PC-3 (cell line): ENCODE measurements at places on chromosomes 12 and 14. TPM values are rescaled to one million over a fixed set of nuclear protein-coding genes. Genes with fewer than 3 reads are reported as not detected.

DNA sequence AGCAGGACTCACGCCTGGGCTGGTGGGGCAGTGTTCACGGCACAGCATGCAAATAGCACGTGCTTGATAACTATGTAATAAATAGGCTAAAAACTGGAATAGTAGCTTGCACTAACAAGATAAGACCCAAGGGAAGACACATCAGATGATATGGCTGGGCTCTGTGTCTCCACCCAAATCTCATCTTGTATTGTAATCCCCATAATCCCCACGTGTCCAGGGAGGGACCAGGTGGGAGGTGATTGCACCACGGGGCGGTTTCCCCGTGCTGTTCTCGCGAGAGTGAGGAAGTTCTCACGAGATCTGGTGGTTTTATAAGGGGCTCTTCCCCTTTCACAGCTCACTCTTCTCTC lies 46.9 kb downstream of the RIMBP2 start:
- DNase-seq: no peak

- DNase-seq: no peak
Measured at GRCh38 chr12:24133384-24133783, 183.9 kb upstream of the SOX5 start.

DNA sequence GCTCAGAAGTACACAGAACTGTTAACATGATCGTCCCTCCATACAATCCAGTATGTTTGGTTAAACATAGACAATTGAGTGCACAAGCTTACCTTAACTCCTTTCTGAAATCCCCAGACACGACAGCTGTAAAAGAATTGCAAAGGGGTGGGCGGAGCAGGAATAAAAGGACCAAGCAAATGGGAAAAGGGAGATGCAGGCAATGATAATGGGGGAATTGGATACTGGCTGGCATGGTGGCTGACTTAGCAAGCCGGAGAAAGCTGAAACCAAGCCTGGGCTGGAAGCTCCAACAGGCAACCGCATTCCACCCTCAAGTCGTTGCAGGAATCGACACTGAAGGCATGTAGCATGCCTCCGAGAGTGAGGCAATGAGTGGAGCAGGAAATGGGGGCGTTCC lies 96.8 kb upstream of the TMEM132C start:
- DNase-seq: no peak

The CD27 gene
- not detected in 2 replicates for total RNA-seq

- DNase-seq: no peak
Measured at GRCh38 chr14:91888641-91889476, 21.5 kb upstream of the TC2N start.

DNA sequence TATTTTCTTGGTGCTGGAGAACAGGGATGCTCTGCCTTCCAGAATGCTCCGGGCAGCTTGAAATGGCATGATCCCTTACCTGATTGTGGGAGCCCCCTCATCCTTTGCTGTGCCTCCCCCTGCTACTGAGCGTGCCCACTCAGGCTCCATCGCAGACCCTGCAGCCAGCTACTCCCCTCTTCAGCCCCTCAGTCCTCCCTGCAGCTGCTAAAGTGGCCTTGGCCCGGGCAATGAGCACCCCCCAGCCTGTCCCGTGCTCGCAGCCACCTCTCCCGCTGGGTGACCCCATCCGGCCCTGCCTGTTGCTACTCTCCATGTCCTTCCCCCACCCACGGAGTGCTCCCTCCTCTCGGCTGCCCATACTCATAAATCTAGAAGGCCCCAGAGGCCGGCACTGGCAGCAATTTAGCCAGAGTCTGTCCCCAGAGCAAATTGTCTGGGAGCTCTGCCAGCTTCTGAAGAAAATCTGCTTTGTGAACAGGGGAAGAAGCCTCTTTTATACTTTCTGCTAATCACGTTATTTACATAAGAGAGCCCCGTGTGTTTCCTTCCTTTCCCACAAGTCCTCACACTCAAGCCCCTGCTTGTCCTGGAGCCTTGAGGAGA lies 143.7 kb upstream of the FRMD6 start:
- no peak for DNase-seq

DNA sequence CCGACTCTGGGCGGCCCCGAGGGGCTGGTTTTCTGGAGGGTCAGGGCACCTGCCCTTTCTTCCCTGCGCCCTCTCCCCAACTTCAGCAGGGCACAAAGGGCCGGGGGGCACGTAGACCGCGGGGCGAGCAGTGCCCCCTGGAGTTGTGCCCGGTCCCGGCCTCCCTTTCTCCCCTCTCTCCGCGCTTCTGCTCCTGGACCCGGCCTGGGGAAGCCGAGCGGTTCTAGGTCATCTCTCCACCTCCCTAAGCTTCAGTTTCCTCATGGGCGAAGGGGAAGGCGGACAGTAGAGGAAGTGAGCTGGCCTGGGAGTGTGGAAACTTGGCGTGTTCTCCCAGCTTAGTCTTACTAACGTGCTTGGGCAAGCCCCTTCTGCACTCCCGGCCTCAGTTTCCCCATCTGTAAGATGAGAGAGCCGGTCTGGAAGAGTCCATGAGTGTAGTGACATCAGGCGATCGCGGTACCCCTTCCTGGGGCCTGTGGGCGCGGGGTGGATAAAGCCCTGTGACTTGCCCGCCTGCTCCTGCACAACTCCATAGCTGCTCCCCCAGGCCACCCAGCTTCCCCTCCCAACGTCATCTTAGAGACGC lies 158.6 kb upstream of the PARP11 start:
- peak; percentile 28 for DNase-seq

DNA sequence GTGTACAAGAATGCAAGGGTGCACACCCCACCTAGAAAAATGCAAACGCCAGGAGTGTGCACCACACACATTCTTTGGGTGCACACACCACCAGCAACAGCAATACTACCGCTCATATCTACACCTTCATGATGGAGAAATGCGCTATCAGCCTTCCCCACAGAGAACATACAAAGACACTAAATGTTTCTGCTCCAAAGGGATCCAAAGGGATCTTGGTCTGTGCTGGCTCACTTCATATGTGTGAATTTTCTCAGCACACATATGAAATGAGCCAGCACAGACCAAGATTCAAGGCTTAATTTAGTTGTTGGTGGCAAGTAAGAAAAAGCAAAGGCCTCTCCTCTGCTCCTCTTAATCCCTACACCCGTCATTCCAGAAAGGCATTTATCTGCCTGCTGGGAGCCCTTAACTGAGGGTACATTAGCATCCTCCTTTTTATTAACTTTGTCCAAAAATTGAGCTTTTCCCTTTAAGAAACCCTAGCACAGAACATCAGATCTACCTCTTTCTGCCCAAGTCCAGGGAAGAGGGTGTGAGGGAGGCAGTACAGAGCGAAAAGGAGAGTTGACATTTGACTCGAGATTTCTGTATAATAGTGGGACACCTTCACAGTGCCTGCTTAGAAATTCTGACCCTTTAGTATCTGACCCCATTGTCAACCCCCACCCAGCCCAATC lies 8.3 kb downstream of the BMP4 start:
- no peak for DNase-seq

- DNase-seq: peak; percentile 3
Measured at GRCh38 chr14:98144964-98145363, 1127.0 kb downstream of the BCL11B start.

The COPS7A gene
- total RNA-seq: 82.3 and 86.9 TPM in 2 replicates

The ARID2 gene
- 15.4 and 25.0 TPM in 2 replicates for total RNA-seq

- DNase-seq: no peak
Measured at GRCh38 chr14:31960039-31960438, 117.1 kb upstream of the ARHGAP5 start.

- DNase-seq: no peak
Measured at GRCh38 chr12:104721936-104722335, 236.2 kb downstream of the SLC41A2 start.

DNA sequence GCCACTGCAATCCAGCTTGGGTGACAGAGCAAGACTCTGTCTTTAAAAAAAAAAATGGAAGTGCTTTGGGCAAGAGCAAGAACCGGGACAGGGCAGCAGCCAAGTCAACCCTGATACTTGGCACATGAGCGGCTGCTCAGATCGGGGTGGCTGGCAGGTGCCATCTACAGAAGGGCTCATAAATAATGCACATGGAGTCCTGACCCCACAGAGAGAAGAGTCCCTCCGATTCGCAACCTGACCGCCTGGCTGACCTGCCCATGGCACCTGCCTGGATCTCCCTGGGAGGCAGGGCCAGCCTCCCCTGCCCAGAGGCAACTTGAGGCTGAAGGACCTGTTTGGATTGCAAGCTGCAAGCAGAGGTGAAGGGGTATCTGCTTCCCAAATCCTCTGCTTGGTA lies 9.6 kb upstream of the TMEM120B start:
- DNase-seq: no peak

DNA sequence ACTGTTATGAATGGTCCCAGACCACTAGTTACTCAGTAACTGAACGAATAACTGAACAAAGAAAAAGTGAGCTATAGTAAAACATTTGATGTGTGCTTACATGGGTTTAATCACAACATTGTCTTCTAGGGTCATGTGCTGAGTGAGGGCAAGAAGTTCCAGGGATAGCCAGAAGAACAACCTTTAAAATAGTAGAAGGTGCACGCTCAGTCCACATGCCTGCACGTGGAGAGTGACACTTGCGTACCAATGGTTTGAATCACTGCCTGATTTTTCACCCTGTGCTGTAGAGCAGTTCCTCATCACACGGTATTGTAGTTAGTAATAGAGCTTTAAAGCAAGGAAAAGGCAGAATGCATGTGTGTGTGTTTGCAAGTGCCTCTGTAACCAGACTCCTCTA lies 224.2 kb downstream of the EGLN3 start:
- DNase-seq: no peak

GRCh38 chr12:110371408-110372055 lies 32.0 kb downstream of the ANAPC7 start:
- no peak for DNase-seq

GRCh38 chr14:63986789-63987533 lies 134.2 kb downstream of the SYNE2 start:
- peak; percentile 19 for DNase-seq

- DNase-seq: no peak
Measured at GRCh38 chr12:1665366-1665765, 25.5 kb upstream of the ADIPOR2 start.

- DNase-seq: peak; percentile 43
Measured at GRCh38 chr14:32620724-32621123, 291.6 kb downstream of the AKAP6 start.

The SYT1 gene
- total RNA-seq: 0.12 and 0.51 TPM in 2 replicates

DNA sequence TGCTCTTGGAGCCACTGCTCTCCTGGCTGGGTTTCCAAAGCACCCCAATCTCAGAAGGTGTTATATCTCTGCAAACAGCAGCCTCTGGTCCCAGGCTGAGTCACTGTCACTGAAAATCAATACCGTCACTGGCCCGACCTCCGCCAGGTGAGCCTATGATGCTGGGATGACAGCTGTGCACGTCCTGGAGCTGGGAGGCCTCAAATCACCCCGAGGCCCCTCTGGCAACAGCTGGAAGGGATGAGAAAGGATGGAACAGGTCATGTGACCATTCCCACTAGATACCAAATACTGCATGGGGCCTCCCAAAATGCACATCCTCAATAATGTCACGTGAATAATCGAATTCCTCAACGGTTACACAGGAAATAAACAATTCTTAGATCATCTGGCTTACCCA lies 190.8 kb downstream of the TTC7B start:
- DNase-seq: no peak

DNA sequence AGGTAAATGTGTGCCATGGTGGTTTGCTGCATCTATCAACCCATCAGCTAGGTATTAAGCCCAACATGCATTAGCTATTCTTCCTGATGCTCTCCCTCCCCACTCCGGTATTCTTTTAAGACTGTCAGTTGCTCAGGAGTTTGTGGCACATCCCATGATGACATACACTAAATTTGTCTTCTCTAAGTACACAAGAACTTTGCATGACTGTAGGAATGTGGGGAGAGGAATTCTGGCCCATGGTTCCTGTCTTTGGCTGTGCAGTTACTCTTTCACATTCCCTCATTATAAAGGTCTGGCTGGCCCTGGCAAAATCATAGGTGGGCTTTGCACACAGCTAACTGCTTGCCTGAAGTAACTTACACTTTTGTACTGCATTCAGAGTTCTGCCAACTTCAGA lies 30.3 kb downstream of the HMGA2 start:
- DNase-seq: no peak

GRCh38 chr14:73723797-73724661 lies 9.8 kb upstream of the PNMA1 start:
- DNase-seq: peak; percentile 96

The SLC10A1 gene
- not detected in 2 replicates for total RNA-seq

DNA sequence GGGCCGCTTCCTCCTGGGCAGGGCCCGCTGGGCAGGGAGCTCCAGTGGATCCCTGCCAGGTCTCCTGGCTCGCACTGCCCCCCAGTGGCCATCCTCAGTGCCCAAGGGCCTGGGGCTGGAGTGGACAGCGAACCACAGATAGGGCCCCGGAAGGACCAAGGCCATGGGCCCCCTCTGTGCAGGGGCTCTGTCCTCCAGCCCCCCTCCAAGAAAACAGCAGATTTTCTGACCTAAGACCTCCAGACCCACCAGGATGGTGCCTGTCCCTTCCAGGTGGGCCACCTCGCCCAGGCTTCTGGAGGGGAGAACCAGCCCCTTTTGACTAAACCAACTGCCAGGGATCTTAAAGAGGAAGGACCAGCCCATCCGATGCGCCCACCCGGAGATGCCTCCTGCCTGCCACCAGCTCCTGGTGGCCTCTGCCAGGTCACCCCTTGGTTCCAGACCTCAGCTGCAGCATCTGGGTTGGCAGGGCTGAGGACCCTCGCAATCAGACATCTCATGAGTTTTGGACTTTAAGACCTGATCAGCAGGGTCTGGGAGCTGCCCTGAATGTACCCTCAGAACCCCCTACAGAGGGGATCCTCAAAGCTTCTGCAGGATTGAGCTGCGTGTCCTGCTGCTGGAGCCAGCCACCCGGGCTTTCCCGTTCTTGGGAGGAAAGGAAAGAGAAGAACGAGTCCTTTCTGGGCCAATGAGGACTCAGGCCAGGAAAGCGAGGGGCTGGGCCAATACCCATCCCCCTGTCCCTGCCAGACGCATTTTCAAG lies 325.8 kb upstream of the DIO3 start:
- DNase-seq: peak; percentile 78

- no peak for DNase-seq
Measured at GRCh38 chr12:25789541-25789944, 168.9 kb upstream of the RASSF8 start.

The SLC8A3 gene
- total RNA-seq: not detected in 2 replicates

The PTHLH gene
- 383 and 414 TPM in 2 replicates for total RNA-seq

GRCh38 chr12:58529897-58530741 lies 390.2 kb downstream of the LRIG3 start:
- peak; percentile 86 for DNase-seq

DNA sequence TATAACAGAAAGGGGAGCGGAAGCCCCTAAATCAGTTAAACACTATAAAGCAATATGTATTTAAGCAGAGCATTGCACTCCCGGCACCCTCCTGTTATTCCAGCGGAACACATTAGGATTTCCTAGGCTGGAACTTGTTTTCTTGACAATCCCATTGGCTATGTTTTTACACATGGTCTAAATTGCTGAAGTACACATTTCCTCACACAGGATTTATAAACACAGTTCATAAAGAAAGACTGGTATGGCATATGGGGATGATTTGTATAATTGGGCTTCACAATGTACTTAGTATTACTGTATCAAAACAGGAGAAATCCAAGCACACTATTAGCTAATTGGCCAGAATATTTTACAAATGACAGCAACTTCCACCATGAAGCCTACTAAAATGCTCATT lies 23.3 kb downstream of the PAX9 start:
- DNase-seq: no peak

- DNase-seq: no peak
Measured at GRCh38 chr12:63396135-63396534, 245.1 kb upstream of the AVPR1A start.
